ENCODE measurements at places on chromosomes 6 and 20.

DNA sequence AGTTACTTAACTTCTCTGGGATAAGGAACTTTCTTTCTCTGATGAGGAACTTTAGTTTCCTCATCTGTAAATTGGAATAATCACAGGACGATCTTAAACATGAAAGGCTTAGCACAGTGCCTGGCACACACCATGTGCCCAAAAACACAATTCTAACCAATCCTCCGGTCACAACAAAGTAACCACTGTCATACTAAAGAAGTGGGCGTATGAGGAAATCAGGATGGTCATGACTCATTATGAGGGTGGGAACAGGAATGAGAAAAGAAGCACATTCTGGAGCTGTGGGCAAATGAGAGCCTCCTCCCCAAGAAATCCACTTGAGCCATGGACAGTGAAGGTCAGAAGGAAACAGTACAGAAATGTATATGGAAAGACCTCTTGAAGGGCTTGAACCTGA is 82.9 kb downstream of the LRFN2 start:
- DNase-seq: no peak

GRCh38 chr6:90468080-90468479 is 118.8 kb downstream of the MAP3K7 start:
- no peak for DNase-seq

- DNase-seq: no peak
These were observed 14.2 kb upstream of the TGM3 start for GRCh38 chr20:2281563-2281962.

DNA sequence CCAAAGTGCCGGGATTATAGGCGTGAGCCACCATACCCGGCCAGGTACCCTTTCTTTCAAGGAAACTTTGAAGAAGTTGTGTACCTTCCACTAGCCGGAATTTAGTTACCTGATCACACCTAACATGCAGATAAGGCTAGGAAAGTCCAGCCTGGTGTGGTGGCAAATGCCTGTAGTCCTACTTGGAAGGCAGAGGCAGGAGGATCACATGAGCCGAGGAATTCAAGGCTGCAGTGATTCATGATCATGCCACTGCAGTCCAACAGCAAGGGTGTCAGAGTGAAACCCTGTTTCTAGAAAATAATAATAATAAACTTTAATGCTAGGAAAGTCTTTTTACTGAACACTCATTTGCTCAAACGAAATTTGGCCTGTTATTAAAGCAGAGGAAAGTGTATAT is 21.0 kb downstream of the NFYA start:
- no peak for DNase-seq

GRCh38 chr6:41693281-41694240 is 41.8 kb downstream of the TFEB start:
- no peak for DNase-seq

DNA sequence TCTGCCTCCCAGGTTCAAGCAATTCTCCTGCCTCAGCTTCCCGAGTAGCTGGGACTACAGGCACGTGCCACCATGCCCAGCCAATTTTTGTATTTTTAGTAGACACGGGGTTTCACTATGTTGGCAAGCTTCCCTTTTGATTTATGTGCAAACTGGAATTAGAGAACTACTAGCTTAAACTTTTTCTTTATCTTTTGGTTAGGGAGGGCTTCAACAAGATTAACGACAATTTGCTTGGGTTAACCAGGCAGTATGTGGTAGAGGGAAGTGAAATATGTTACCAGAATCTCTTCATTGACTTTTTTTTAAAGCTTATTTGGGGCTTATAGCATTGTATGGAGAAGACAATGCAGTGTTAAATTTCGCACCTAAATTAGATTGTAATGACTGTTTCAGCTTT is 9.0 kb downstream of the MYO6 start:
- DNase-seq: no peak

GRCh38 chr20:59006167-59006863 is 739 bp downstream of the CTSZ start:
- no peak for DNase-seq

All from stimulated activated CD8-positive, alpha-beta memory T cell treated with anti-CD3 and anti-CD28 coated beads, Interleukin-2, amount 100 ng/mL, for 48 hours (primary cell).